ENCODE measurements at places on chromosomes 11 and 22.
A peak's percentile ranks its signal among the peaks of the same experiment; 100 is the strongest.

DNA sequence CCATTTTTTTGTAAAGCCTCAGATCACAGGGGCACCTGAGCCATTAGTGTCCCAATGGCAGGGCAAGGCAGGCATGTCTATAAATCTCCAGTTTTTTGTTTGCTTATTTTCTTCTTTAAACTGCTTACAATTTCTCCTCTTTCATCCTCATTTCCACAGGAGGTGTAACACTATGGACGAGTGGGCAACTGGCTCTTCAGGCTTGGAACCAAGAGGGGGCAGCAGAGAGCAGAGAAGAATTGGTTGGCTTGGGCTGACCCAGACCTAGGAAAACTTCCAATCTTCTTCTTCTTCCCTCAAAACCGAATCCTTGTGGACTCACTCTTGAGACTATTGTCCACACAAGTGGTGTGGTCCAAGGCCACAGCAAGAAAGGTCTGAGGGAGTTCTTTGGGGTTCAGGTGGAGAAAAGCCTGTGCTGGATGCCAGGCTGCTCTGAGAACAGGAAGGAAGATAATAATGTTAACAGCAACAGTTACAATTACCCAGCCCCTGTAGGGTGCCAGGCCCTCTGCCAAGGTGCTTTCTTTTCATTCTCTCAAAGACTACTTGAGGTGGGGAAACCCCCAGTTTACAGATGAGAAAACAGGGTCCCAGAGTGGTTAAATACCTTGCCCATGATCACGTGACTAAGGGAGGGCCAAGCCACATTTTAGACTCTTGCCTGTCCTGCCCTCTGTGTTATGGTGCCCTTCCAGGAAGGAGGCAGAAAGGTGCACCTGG, 70.7 kb upstream of the E2F8 start:
- peak; percentile 48 for DNase-seq

GRCh38 chr11:82763167-82763566, 29.5 kb upstream of the FAM181B start:
- no peak for DNase-seq

- no peak for DNase-seq
These were observed 669 bp upstream of the TIGD3 start for GRCh38 chr11:65353900-65354264.

- no peak for DNase-seq
These were observed 117.8 kb upstream of the C11orf87 start for GRCh38 chr11:109304159-109304558.

GRCh38 chr11:37026326-37026725, 428.3 kb upstream of the RAG2 start:
- DNase-seq = no peak

GRCh38 chr11:71393283-71393682, 54.9 kb downstream of the DHCR7 start:
- no peak for DNase-seq

DNA sequence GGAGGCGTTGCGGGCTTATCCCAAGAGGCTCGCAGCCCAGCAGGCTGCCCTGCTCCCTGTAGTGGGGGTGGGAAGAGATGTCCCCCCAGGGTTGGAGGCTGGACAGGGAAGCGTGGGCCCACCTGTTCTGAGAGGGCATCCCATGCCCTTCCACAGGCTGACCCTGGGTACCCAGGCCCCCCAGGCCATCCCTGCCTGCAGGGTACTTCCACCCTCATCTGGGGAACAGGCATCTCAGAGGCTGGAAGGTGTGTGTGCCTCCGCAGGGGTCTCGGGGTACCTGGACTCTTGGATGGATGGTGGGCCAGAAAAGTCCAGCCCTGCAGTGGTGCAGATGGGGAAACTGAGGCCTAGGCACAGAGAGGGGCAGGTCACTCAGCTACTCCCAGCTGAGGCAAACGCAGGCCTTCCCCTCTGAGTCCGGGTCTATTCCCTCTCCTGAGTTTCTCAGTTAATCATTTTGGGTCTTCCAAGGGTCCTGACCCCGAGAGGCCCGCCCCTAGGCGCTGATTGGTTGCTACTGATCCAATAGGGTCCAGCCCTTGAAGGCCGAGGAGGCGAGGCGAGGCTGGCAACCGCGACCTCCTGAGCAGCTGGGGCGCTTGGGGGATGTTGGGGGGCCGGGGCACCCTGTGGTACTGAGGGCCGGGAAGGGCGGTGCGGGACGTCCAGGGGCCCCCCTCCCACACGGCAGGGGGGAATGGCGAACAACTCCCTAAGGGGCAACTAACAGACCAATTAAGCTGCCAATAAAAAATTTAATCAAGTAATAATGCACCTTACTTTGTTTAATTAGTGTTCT, 23.8 kb downstream of the FLRT1 start:
- DNase-seq = no peak

GRCh38 chr11:20158597-20159257, 1.5 kb downstream of the DBX1 start:
- no peak for DNase-seq

DNA sequence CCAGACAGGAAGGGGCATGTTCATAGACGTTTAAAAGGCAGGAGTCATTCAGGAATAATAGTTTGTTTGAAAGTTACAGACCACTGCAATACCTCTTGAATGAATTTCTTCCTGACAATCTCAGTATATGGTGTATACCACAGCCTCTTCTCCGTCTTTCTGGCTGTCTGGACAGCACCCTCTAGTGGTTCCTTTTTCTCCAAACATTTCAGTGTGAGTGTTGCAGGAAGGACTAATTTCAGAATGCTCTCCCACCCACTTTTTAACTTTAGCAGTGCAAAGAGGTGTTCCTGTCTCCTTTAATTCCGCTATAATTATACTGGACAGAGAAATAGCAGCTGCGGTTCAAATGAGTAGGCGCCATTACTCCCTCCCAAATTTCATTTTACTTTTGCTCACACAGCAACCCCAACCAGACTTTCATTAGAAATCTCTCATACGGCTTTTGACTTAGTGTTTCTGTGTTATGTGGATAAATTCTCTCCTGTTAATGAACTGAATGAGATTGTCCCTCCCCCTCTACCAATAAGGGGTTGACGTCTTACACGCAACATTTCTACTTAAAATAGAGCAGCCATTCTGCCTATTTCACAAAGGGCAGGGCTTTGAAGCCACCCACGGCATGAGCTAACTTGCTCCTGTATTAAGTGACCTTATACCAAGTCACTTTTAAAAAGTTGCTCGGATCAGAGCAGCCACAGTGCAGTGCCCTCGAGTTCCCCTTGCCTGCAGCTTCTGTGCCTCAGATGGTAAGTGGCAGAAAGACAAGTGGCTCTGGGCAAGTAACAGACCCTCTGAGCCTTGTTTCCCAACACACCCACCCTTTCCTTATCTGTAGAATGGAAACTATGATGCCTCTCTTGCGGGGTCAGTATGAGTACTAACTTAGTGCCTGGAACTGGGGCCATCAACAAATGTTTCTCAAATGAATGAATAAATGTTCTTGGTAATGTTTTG, 368.6 kb downstream of the OPCML start:
- DNase-seq = peak; percentile 55

GRCh38 chr11:2885678-2886081, at the start of gene CDKN1C:
TSS of gene CDKN1C (minus strand) at chr11:2885775. CDS start at chr11:2885456, 319 bp downstream.
- peak; percentile 83 for DNase-seq

DNA sequence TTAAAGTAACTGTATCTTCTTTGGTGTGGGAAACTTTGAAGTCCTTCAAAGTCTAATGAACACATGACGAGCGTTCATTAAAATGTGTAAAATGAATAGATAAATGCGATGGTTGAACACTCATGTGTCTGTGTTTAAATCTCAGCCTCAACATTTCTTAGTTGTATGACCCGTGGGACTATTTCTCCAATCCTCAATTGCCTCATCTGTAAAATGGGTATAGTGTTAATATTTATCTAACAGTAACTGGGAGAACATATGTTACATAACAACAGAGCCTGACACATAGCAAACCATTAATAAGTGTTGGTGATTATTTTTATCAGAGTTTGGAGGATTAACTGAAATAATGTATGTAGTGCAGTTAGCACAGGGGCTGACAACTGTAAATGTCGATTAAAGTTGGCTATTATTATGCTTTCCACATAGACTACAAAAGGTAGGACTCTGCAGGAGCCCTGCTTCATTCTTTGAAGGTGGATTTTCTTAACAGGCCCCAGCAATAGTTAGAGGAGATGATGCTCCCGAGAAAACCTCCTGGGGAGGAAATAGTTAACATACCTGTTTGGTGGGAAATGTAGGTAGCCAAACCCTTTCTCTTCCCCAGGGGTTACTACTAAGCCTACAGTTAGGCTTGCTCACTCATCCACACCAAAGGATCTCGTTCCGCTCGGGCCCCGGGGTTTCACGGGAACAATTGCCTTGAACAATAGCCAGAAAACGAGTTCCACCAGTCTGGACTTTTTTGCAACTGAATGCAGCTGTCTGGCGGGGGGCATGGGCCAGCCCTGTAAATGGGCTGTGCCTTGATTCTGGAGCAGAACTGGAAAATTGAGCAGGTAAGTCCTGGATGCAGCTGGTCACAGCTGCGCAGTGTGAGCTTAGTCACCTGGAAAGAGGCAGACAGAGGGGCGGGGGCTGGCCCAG, 133.4 kb downstream of the DBX1 start:
- no peak for DNase-seq

GRCh38 chr22:46587492-46588278, 32.5 kb upstream of the GRAMD4 start:
- peak; percentile 40 for DNase-seq

DNA sequence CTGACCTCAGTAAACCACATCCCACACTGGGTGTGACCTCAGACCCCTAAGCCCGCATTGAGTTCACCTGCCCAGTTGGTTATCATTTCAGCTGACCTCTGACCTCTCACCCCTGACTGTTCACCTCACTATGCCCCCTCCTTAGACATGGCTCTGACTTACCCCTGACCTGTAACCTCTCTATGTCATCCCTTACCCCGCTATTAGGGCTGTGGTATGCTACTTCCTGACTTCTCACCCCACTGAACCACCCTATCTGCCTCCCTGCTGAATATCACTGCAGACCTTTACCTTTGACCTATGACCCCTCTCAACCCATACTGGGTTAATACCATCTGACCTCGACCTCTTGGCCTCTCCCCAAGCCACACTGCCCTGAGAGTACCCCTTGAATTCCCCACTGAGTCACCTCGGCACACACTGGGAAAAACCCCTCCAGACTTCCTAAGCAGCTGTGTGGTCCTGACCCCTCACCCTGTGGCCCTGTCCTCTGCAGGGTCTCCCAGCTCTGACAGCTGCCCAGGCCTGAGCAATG, 8.3 kb downstream of the PLCB3 start:
- no peak for DNase-seq

GRCh38 chr11:46917109-46917761, 1.1 kb downstream of the LRP4 start:
- DNase-seq = no peak

- no peak for DNase-seq
These were observed 32.0 kb downstream of the PDE2A start for GRCh38 chr11:72642043-72642883.

GRCh38 chr11:12045914-12046635, 37.6 kb upstream of the DKK3 start:
- DNase-seq = no peak

GRCh38 chr22:20781272-20781990, 7.5 kb downstream of the SERPIND1 start:
- peak; percentile 77 for DNase-seq

DNA sequence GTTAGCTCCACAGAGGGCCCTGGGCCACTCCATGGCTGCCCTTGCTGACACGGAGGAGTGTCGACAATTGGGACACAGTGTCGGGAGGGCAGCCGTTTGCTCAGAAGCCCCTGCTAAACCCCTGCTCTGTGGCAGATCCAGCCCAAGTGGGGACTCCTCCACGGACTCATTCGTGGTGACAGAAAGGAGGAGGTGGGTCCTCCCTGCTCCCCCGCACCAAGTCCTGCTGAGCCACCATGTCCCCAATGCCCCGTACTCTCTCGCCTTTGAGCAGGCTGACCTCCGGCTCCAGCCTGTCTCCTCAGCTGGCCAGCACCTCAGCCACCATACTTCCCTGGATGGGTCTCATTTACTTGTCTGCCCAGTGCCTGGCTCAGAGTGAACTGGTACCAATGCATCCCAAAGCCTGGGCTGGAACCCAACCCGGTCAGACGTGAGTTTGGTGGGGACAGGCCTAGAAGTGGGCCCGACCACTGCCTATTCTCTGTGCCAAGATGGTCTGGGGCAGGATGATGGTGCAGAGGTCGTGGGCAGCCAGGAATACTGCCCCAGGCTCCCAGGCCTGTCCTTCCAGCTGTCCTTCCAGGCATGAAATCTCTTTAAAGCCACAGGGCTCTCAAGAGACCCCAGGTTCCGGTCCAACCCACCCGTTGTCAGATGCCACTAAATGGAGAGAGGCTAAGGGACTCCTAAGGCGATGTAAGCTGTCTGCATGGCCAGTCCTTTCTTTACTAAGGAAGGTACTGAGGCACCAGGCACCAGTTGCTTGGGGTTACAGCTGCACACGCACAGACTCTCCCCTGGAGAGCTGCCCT, 4.3 kb downstream of the CBX6 start:
- DNase-seq = no peak

- peak; percentile 3 for DNase-seq
These were observed 37.0 kb upstream of the FTH1 start for GRCh38 chr11:62004473-62004872.

DNA sequence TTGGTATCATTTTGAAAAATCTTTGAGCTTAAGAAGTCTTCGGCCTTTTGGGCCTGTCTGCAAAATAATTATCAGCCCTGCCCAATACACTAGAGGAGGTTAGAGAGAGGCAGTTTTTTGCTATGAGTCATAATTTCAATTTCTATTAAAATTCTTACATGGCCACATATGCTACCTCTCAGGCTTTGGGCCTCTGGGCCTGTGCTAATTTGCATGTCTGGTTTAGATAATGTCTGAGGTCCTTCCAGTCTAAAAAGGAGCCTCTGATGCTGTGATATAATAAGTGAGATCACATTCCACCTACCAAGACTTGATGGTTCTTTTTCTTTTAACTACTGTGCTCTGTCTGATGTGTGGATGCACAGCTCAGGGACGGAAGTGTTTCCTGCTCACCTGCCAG, 70.8 kb downstream of the KCNJ1 start:
- peak; percentile 6 for DNase-seq

DNA sequence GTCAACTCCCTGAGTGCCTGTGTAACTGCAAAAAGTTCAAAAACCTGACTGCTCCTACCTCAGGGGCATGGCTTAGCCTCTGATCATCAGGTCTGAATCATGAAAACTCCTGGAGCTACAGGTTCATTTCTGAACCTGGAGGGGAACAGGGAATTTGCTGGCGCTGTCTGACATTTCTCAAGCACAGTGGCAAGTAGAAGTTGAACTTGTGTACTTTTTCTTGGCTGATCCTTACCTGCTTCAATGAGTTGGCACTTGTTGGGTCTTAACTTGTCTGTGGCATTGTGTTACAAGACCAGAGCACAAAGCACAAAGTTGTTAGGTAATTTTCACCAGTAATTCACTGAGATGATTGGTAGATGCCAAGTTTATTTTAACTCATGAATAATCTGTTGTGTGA, 3.3 kb downstream of the TMEM109 start:
- DNase-seq = no peak

- DNase-seq = no peak
These were observed 139.1 kb upstream of the DDI1 start for GRCh38 chr11:103897160-103897936.

DNA sequence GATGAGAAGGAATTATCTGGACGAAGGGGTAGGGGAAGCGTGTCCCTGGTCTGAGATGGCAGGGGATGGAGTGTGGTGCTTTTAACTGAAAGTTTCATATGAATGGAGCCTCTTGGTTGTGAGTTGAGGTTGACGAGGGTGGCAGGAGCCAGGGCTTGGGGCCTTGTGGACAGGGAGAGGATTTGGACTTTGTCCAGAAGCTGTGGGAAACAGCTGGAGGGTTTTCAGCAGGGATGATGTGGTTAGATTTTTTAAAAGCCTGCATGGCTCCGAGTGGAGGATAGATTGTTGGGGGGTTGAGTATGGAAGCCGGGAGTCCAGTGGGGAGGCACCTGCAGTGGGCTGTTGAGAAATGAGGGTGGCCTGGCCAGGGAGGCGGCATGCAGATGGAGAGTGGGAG, 24.8 kb downstream of the MYO7A start:
- DNase-seq = no peak

GRCh38 chr11:14258221-14258935, 100.6 kb downstream of the RRAS2 start:
- no peak for DNase-seq
